ENCODE measurements at places on chromosomes 6 and 20. TPM values are rescaled to one million over a fixed set of nuclear protein-coding genes. Genes with fewer than 3 reads are reported as not detected.
A peak's percentile ranks its signal among the peaks of the same experiment; 100 is the strongest.

DNA sequence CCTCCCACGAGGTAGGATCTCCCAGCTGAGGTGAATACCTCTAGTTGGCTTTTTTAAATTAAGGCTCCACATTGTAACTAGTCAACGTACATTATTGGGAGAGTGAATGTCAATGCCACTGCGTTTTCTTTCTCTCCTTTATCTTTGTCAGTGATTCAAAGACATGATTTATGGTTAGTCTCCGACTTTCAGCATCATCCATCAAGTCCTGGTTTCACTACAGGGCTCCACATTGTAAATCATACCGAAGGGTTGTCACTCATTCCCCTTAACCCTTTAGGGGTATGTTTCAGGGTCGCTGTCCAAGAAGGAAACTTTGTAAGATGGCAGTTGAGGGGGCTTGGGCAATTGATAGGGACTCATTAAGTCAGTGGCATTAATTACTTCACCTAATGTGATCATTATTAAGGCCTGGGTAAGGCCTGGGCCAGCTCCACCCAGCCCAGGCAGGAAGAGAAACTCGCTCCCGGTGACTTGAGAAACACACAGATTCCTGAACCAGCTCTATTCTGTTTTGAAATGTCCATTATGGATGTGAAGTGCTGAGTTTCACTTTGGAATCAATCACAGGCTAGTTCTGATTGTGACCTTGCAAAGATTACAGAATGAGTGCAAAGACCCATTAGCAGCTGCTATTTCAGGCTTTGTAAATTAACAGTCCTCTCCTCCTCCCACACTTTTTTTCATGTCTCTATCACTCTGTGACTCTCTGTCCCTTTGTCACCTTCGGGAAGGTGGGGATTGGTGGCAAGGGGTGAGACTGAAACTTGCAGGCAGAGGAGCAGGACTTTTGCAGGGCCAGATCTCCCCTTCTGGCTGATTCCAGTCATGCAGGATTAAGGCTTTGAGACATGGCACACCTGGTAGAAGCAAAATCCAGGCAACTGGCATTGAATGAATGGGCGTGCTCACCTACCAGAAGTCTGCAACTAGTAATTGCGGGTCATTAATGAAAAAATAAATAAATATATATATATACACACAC, 222.4 kb downstream of the TSHZ2 start:
- DNase-seq, result no peak

DNA sequence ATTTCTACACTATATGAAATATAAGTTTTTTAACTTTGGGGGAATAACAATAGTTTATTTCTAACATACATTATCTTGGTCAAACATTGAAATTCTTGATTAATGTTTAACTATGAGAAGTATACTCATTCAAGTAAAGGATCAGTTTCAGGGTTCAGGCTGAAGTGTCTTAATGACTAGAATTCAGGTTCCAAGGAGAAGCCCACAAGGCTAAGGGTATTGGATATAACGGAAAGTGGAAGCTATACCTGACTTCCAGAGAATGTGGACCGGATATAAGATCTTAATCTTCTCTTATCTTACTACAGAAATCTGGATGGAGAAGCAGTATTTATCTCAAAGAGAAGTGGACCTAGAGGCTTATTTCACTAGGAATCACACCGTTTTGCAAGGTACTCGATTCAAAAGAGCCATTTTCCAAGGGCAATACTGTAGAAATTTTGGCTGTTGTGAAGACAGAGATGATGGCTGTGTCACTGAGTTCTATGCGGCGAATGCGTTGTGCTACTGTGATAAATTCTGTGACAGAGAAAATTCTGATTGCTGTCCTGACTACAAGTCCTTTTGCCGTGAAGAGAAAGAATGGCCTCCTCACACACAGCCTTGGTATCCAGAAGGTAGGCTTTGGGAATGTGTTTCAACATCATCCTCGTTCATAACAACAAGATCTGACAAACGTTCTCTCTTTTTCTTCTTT, at the start of gene TINAG:
TSS of gene TINAG (plus strand) at position 153 of the 697 bp plus-strand sequence. CDS start at position 263, 110 bp downstream.
- DNase-seq, result no peak

DNA sequence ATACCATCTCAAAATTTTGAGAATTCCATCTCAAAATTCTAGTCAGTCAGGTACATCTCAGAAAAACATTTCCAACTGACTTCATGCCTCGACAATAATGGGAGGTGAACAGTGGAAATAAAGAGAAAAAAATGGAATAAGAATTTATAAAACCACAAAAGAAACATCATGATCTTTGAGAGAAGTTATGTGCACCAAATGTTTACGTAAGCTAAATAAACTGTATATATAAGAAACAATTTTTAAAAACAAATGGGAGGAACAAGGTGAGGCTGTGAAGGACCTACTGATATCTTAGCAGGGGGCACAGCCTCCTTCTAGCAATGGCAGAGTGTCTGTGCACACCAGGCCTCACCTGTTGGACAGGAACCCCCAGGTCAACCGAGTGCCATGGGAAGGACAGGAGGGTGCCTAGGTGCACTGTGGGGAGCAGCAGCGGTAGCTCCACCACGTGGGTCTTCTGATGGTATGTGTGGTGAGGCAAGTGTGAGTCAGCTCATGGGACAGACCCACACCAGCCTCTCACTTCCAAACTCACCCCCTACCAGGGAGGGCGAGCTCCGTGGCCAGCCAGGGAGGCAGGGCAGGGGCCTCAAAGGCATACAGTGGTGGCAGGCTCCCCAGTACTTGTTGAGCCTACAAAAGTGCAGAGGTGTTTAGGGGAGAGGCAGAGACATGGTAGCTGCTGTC, 23.2 kb downstream of the DIDO1 start:
- DNase-seq, result no peak

- no peak for DNase-seq
Measured at GRCh38 chr6:122704066-122704465, 75.5 kb upstream of the FABP7 start.

- no peak for DNase-seq
Measured at GRCh38 chr20:944774-945410, 28.8 kb upstream of the ANGPT4 start.

- no peak for DNase-seq
Measured at GRCh38 chr6:33840048-33840926, 36.5 kb upstream of the MLN start.

GRCh38 chr20:36105711-36106226, 48.8 kb upstream of the EPB41L1 start:
- no peak for DNase-seq

DNA sequence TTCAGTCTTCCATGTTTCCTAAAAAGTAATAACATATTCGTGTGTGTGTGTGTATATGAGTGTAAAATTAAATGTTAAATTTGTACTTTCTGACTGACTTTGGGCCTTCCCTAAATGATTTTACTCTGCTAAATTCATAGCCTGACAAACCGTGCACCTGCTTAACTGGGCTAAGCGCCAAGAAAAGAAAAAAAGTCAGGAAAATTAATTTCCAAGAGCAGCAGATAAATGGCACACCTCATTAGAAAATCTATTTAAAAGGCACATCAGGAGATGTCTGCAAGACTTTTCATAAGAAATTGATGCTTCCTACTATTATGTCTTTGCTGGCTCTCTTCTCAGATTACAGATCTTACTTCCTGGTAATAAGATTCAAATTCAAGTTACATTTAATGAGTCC, 72.4 kb downstream of the TRDN start:
- DNase-seq, result no peak

- no peak for DNase-seq
Measured at GRCh38 chr6:132131351-132131750, 180.2 kb upstream of the CCN2 start.

GRCh38 chr6:137780447-137781034, 86.5 kb upstream of the TNFAIP3 start:
- DNase-seq, result no peak

- no peak for DNase-seq
Measured at GRCh38 chr20:57620274-57620990, at the start of gene ZBP1. Gene ZBP1, minus strand, starts transcription at chr20:57620426. Its CDS starts 131 bp downstream, at chr20:57620295.

DNA sequence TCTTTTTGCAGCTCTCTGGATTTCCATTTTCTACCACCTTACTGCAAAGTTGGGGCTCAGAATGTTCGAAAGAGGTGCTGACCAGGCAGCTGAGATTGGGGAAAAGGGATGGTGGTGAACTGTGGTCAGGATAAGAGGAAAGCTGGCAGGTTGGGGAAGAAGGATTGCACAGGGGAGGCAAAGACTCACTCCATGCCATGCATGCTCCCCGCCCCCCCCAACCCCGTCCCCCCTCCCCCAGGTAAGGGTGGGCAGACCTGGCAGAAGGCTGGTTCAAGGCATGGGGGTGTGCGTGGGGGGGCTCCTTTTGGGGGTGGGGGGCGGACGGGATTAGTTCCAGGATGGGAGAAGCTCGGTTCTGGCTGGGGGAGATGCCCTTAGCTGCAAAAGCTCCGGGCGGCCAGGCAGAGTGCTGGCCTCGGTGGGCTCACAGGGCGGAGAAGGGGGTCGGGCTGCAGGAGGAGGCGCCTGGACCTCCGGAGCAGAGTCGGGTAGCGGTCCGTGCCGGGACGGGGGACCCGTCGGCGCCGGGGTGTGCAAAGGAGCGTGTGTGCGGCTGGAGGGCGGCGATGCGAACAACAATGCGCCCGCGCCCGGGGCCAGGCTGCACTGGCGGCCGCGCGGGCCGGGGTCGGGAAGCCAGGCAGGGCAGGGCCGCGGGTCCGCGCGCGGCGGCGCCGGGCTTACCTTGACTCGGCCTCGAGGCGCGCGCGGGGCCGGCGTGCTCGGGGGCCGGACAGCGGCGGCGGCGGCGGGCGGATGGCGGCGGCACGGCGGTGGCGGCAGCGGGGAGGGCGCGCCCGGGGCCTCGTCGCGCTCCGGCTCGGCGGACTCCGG, 880 bp downstream of the ADNP start:
- peak; percentile 22 for DNase-seq

GRCh38 chr6:57305107-57305506, 12.3 kb upstream of the PRIM2 start:
- DNase-seq, result no peak

DNA sequence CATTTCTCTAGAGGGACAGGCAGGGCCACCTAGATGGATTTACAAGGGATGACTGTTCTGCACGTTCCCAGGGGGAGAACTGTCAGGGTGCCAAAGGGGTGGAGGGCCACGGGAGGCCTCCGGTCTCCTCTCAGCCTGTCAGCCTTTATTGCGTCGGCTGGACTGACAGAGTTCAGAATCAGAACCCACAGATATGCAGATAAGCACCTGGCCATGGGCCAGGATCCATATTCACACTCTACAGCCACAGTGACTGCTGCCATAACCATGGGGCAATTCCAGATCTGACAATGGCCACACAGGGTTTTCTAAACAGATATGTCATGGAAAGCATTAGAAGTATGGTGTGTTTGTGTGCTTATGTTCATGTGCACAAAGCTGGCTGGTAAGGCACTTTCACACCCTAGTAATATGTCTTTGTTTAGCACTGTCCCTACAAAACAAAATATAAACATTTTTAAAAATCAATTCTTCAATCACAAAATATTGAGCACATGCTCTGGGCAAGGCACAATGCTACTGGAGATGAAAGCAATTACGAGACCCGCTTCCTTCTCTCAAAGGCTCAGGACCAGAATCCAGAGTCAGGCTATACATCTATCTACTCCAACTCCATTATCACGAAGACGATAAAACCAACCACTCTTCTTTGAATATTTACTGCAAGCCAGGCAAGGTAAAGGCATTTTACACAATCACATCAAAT, 29.1 kb downstream of the TRAM2 start:
- DNase-seq, result no peak

GRCh38 chr20:63265891-63266515, 6.6 kb upstream of the ARFGAP1 start:
- no peak for DNase-seq

DNA sequence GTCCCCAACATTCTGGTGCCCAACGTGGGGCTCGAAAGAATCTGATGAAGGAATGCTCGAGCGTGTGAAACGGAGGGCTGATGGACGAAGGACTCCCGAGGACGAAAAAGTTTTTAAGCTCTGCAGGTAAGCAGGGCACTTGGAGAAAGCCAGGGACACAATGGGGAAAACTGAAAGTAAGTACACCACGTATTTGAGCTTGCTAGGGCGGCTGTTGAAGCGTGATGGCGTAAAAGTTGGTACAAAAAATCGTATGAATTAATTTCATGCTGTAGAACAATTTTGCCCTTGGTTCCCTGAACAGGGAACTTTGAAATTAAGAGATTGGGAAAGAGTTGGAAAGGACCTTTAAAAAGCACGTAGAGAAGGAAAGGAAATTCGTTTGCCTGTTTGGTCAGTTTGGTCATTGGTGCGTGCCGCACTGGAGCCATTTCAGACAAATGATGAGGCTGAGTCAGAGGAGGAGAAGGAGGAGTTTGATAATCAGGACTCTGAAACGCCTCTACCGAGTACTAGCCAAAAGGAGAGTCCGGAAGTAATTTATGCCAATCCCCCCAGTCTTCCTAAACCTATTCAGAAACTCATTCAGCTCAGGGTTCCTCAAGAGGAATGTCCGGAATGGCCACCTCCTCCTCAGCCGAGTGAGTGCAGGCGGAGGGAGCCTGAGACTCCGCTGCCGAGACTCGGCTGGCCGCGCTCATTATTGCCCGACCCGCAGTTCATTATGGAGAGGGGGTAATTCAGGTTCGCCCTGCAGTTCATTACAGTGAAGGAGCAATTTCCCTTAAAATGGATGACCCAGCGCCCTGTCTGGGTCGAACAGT, 59.2 kb upstream of the PRSS16 start:
- peak; percentile 17 for DNase-seq

- no peak for DNase-seq
Measured at GRCh38 chr20:50680105-50680960, 11.0 kb downstream of the RIPOR3 start.

GRCh38 chr6:99838607-99839006, 155.4 kb downstream of the MCHR2 start:
- no peak for DNase-seq

The SPATA25 gene
- 0.94 TPM for total RNA-seq

The VWA7 gene
- 2.9 TPM for total RNA-seq

The CLPSL1 gene
- total RNA-seq, result not detected

The ADGRF5 gene
- not detected for total RNA-seq

The TMEM170B gene
- total RNA-seq, result 1.7 TPM

The WDR27 gene
- 25.7 TPM for total RNA-seq
